ENCODE measurements at places on chromosomes 13 and 19.
A peak's percentile ranks its signal among the peaks of the same experiment; 100 is the strongest.

GRCh38 chr13:85982102-85982501 is 182.9 kb upstream of the SLITRK6 start:
- DNase-seq = no peak

GRCh38 chr19:42269478-42270345 is 660 bp downstream of the CIC start:
- DNase-seq = no peak

GRCh38 chr13:114080739-114081561 is 51.5 kb downstream of the RASA3 start:
- DNase-seq = no peak

DNA sequence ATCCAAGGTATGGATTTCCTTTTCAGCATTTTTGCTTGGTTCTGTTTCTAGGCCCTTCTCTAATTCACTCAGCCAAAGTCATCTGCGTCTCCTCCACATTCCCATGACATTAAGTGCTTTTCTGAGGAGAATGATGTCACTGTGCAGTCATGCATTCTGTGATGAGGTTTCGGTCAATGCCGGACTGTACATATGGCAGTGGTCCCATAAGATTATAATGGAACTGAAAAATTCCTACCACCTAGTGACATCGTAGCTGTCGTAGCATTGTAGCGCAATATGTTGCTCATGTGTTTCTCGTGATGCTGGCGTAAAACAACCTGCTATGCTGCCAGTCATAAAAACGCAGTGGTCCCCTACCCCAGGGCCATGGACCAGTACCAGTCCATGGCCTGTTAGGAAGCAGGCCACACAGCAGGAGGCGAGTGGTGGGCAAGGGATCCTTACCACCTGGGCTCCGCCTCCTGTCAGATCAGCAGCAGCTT is 63.4 kb upstream of the TNFRSF19 start:
- DNase-seq = no peak

GRCh38 chr13:110371550-110372465 is 64.7 kb downstream of the COL4A2 start:
- DNase-seq = no peak

DNA sequence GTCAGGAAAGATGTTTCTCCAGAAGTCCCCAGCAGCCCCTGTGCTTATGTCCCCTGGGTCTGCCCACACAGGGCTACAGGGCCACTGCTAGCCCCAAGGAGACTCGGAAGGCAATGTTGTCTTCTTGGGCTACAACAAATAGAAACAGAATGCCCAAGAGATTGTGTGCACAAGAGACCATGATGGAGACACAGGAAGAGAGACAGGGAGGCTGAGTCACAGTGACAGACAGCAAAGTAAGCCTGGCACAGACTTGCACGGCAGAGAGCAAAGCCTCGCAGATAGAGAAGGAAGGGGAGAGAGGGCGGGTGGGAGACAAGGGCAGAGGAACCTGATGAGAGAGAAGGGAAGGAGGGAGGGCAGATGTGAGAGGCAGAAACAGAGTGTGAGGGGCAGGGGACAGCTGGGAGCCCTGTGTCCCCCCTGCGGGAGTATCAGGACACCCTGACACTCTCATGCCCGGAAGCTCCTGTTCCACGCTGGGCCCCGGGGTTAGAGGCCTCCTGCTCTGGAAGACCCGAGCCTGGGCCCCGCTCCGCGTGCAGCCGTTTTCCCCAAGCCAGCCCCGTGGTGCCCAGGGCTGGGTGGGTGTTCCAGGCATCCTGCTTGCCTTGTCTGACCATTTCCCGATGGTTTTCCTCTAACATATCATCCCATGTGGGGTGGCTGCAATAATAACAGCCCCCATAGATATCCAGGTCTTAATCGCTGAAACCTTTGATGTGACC is 2.7 kb upstream of the PLA2G4C start:
- no peak for DNase-seq

DNA sequence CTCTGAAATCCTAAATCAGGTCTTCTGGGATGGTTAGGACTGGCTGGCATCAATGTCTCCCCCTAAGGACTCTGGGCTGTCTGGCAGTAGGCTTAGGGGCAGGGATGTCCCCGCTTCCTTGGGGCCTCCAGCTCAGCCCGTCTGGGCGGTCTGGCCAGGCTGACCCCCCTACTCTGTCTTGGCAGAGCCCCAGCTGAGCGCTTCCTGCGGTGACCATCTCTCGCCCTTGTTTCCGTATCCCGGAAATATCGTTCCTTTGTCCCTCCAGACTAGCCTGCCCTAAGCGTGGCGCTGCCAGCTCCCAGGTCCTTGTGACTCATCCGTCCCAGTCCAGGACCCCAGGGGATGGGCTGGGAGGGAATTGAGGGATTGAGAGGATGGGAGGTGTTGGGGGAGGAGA is 11.3 kb downstream of the GTPBP3 start:
- DNase-seq = no peak

- no peak for DNase-seq
These were observed 229.3 kb downstream of the MYO16 start for GRCh38 chr13:108858676-108859075.

DNA sequence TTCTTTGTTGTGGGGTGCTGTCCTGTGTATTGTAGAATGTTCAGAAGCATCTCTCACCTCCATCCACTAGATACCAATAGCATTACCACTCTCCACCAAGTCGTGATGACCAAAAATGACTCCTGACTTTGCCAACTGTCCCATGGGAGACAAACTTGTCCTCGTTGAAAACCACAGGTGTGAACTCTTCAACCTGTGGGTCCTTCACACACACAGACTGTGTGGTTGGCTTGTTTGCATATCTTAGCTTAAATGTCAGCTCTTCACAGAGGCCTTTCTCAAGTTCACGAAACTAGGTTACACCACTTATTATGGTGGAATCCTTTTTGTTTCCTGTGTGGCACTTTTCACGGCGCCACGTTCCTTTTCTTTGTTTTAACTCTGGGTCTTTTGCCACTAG is 6.8 kb downstream of the GPC5 start:
- DNase-seq = no peak

- DNase-seq = peak; percentile 85
These were observed at the start of gene ZNF426 for GRCh38 chr19:9538183-9539058. ZNF426 (minus strand) TSS chr19:9538645; CDS start chr19:9536232, 2,413 bp downstream.

- no peak for DNase-seq
These were observed 104.9 kb downstream of the HSPH1 start for GRCh38 chr13:31056644-31057271.

GRCh38 chr13:99228737-99229691 is 28.4 kb downstream of the UBAC2 start:
- no peak for DNase-seq

- DNase-seq = peak; percentile 63
These were observed 39.9 kb upstream of the CEACAM8 start for GRCh38 chr19:42634409-42635232.

- no peak for DNase-seq
These were observed 13.5 kb downstream of the MED25 start for GRCh38 chr19:49831592-49831991.

DNA sequence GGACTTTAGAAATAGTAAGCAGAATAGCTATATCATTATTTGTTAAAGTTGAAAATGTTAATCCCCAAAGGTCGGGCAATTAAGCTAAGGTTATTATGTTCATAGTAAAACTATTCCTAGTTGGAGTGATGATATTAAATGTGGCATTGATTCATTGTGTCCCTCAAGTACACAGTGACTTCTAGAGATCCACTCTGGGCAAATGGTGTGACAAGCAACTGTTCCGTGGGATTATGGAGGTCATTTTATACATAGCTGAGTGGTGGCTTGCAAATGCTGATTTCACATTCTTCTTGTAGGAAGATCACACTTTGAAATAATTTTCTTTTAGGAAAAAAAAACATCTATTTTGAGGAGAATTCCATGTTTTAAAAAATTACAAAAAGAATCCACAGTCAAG is 317.8 kb downstream of the ATP8A2 start:
- no peak for DNase-seq

DNA sequence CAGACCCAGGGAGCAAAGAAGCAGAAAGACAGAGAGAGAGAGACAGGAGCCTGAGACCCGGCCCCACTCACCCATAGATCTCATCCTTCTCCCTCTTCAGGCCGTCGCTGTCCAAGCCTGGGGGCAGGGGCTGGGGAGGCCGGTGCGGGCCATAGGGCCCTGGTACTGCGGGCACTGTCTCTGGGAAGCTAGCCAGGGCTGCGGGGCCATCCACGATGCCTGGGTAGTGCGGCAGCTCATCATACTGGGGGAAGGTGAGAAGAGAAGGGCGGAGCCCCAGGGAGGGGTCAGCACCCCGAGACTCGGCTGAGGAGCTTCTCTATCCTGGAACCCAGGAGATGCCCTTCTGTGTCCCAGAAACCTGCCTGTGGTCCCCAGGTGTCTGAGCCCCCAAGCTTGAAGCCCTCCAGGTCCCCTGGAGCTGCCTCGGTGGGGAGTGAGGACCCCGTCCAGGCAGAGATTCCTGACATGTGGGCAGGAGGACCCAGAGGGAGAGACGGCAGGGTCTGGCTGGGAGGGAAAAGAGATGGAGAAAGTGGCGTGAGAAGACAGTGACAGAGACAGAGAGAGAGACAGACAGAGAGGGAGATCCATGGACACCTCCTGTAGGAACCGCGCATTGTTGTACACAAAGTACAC is 2.1 kb downstream of the MEIS3 start:
- no peak for DNase-seq

GRCh38 chr19:39359026-39359425 is 16.8 kb downstream of the SAMD4B start:
- no peak for DNase-seq

DNA sequence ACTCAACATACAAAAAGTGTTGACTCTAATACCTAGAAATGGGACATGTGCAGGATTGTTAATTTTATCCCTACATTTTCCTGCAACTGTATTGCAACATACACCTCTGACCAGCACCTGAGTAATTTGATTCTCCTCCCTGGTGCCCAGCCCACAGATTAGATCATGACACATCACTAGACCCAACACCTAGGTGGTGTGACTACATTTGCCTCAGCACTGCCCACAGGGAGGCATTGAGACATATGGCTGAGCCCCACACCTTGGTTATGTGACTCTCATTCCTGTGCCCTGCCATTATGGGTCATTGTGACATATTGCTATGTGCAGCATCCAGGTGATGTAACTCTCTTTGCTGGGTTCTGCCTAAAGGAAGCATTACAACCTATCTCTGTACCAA is 13.2 kb upstream of the ZNF254 start:
- DNase-seq = no peak

DNA sequence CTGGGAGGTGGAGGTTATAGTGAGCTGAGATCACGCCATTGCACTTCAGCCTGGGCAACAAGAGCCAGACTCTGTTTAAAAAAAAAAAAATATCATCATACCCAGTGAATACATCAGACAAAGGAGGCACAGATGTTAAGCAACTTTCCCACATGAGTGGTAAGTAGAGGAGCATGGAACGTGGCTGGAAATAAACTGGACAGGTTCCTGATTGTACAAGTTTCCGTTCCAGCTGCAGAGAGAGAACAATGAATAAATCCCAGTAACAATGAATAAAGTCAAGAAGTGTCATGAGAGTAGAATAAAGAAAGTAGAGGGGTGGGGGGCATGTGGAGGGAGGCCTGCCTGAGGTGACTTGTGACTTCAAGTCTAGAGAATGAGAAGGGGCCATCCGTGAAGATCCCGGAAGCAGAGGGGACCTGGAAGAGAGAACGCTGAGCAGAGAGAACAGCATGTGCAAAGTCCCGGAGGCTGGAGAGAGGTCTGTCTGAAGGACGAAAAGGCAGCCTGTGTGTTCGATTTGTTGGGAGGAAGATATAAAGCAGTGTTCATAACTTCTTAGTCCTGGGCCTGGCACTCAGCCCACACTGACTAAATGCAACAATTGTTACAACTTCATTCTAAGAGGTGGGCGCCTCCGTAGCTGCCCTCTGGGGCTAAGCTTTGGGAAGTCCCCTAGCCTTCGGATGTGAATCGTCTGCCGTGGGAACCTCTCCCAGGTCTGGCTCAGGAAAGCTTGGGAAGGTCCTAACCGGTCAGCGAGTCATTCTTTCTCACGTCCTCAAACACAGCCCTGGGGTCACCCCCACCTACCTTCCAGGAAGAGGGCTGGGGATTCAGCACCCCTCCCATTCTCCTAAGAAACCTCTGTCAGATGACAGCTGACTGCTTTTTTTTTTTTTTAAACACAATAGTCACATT is 15.3 kb upstream of the ARHGEF18 start:
- no peak for DNase-seq

- peak; percentile 29 for DNase-seq
These were observed 692 bp downstream of the RGS9BP start for GRCh38 chr19:32676186-32676894.

DNA sequence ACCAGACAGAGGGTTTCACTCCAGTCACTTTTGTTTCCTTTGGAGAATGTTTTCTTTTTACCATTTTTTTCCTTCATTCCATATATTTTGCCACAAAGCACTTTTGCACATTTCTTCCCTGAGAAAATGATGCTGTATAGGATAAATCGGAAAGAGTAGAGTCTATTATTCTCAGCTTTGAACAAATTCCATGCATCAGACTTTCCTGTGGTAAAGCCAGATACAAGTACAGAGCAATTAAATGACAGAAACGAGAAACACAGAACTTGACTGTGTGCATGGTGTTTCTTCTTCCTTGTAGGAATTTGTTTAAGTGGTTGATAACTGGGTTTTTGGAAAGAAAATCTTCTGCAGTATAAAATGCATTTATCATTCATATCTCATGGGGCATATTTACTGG is 107.4 kb upstream of the CSNK1A1L start:
- DNase-seq = no peak

DNA sequence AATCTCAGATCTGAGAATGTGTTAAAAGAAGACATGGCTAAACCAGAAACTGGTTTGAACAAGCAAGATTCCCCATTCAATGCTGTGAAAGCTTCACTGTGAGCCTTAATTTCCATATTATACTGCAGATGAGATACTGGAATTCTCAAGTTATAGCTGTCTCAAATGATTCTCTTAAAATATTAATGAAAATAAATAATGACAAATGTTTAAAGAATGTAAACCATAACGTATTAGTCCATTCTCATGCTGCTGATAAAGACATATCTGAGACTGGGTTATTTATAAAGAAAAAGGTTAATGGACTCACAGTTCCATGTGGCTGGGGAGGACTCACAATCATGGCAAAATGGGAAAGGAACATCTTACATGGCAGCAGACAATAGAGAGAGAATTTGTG is 667.8 kb downstream of the SLITRK1 start:
- no peak for DNase-seq

DNA sequence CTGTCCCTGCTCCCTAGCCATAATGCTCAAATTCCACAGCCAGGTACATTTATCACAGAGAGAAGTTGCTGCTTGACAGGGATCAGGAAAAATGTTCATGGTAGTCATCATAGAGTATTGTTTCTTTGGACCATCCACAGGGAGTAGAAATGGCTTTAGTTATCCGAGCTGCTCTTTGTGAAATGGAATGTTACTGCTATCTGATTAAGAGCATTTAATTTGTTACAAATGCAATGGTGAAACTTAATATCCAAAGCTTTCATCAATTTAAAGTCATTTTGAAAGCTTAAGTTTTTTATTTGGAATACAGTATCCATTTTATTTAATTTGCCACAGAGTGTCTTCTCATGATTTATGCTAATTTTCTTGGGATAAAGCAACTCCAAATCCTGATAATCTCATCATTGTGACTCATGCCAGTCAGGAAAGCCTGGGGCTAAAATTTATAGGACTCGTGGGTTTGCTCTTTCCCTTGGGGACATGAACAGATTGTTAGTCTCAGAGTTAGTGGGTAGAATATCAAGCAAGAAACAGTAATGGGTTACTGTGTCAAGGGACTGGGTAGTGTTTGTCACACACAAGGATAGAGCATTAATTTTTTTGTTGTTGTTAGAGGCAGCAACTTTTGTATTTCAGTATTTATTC is 59.8 kb downstream of the SCEL start:
- DNase-seq = no peak

GRCh38 chr19:8361921-8362793 is 1.8 kb upstream of the ANGPTL4 start:
- DNase-seq = no peak
